Stimulated activated CD8-positive, alpha-beta memory T cell treated with anti-CD3 and anti-CD28 coated beads, Interleukin-4, amount 100 ng/mL, for 4 hours (primary cell): ENCODE measurements at places on chromosomes 3 and 15.

DNA sequence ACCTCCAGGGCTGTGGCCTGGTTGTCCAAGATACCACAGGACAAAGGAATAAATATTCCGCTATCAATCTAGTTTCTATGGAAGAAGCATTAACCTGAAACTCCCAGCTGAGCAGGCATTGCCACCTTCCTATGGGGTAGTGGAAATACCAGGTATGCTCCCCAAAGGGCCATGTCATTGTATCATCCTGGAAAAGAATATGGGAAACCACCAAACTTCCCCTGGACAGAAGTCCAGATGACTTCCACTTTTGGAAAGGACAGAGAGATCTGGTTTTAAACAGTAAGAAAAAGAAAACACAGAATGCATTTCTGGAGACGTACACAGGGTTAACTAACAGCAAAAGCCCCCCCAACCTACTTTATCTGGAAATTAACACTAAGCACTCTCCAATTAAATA lies 100.2 kb downstream of the RFTN1 start:
- no peak for DNase-seq

- no peak for DNase-seq
These were observed 116.4 kb upstream of the ROBO2 start for GRCh38 chr3:76923485-76923884.

DNA sequence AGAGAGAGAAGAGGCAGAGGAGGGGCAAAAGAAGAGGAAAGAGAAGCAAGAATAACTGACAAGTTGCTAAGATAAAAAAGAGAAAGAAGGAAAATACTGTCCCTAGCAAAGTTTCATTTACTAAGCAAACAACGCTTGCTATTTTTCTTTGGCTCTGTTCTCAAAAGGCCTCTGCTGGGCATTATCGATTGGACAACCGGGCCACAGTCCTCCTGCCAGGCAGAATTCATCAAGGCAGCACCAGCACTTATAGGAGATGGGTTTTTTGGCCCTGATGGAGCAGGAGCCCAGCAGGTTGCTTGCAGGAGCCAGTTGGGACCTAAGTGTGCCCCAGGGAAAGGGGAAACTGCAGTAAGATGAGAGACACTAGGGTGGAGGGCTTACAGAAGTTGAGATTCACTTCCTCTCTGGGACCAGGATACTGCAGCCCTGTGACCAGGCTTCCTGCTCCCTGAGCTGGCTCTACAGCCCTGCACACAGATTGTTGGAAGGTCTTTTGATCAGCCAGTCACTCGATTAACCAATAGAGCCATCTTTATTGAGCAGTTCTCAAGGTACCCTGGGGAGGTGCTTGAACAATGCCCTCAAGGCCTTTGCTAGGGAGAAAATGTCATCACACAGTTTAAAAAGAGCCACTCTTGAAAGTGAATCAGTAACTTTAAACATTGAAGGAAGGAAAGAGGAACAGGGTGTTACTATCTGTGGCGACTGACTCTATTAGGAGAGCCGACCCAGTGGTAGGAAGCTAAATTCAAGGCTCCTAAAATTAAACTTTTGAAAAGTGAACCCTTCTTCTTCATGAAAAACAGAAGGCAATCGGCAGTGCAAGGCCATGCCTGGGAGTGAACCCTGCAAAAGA lies 28.8 kb upstream of the GLCE start:
- DNase-seq, result no peak

DNA sequence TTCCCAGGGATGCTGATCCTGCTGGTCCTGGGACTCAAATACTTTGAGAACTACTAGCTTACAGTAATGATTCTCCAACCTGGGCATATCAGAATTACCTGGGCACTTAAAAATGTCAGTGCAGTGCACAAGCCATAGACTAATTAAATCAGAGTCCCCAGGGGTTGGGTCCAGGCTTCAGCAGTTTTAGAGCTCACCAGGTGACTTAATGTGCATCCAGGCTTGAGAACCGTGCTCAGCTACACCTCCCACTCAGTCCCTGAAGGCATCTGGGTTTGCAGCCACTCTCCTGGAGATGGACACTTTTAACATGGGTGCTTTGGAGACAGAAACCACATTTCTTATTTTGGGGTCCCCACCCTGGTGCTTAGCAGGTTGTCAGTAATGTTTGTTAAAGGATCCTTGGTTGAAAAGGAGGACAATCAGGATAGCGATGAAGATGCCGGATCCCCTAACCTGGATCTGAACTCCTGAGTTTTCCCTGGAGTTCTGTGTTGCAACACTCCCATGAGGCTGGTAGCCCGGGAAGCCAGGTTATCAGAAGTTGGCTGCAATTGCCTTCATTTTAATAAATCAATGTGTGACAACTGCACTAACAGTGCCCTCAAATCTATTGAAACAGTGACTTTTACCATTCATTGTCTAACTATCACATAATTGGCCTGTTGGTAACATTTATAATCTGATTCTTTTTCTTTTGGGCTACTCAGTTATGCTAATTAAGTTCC lies 48.1 kb downstream of the BFSP2 start:
- DNase-seq, result no peak

DNA sequence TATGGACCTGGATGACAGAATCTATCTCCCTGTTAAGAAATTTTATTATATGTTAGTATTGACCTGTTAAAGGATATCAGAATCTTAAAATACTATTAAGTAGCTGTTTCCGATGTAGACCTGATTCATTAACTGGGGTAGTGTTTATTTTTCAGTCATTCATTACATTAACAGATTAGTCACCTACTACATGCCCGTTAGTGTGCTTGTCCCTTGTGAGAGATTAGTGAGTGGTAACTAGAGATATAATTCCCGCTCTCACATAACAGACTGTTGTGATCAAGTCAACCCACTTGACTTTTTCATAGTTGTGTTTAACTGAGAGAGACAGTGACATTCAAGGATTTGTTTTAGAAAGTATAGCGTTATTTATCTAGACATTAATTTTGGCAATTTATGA lies 166.8 kb downstream of the TCF12 start:
- no peak for DNase-seq

GRCh38 chr3:62293051-62293780 lies 80.1 kb downstream of the FEZF2 start:
- DNase-seq, result no peak

GRCh38 chr3:142853270-142854168 lies 35.4 kb downstream of the PCOLCE2 start:
- no peak for DNase-seq

- no peak for DNase-seq
These were observed 48.7 kb downstream of the EIF3J start for GRCh38 chr15:44585633-44586032.

DNA sequence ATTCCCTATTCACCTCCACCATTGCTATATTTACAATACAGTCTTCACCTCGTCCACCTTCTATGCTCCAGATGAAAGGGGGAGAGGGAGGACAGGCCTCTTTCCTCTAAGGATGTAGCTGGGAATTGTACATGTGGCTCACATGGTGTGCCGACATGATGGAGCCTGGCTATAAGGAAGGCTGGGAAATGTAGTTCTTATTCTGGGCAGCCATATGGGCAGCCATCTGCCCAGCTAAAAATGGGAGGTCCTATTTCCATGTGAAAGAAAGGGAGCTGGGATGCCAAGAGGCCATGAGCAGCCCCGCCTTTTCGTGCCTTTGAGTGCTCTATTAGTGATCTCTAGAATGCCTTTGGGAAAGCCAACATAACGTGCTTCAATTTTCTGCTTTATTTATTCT lies 27.1 kb upstream of the MGLL start:
- no peak for DNase-seq

- no peak for DNase-seq
These were observed 46.2 kb downstream of the CNTN6 start for GRCh38 chr3:1139071-1139470.

- DNase-seq, result no peak
These were observed 20.7 kb downstream of the TCAIM start for GRCh38 chr3:44359146-44359751.

- DNase-seq, result no peak
These were observed 325.0 kb downstream of the OTOL1 start for GRCh38 chr3:161821591-161821990.

DNA sequence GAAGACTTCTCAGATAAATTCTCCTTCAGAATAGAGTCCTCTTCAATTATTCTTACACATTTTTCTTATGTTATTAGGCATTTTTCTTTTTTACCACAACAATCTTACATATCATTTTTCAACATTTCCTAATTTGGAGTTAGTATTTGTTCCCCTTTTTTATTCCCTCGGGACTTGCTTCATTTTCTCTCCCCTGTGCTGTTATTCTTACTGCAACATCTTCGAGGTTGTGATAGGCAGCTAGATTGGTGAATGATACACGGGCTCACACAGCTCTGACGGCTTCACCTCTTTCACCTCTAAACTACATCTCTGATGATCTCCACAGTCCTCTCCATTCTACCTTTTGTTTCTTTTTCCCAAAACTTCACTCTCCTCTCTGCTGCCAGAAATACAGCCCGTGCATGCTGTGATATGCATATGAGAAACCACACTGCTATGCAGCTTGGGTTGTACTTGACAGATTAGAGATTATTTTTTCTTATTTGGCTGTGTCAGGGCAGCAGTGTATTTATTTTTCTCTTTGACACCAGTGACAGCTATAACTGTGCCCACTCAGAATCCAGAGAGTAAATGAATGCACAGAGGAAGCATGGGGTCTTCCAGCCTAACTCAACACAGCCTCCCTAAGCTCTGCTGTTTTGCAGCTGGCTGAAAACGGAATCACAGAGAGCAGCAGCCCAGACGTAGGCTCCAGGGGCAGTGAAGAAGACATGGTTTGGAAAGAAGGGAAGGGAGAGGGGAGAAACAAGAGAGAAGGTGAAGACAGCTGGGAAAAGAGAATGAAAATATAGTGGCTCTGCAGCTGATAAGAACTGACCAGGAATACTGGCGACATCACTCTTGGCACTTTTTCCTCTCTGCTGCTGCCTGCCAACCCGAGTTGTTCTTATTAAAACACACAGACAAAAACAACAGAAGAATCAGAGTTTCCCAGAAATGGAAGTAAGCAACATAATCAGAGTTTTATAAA lies 61.8 kb downstream of the SLC9A9 start:
- DNase-seq, result no peak

- DNase-seq, result no peak
These were observed 35.4 kb downstream of the BCL2L10 start for GRCh38 chr15:52076889-52077781.

- DNase-seq, result no peak
These were observed 129.5 kb downstream of the ATP8B4 start for GRCh38 chr15:49989498-49989897.

GRCh38 chr3:196640297-196641018 lies 964 bp downstream of the NRROS start:
- no peak for DNase-seq

DNA sequence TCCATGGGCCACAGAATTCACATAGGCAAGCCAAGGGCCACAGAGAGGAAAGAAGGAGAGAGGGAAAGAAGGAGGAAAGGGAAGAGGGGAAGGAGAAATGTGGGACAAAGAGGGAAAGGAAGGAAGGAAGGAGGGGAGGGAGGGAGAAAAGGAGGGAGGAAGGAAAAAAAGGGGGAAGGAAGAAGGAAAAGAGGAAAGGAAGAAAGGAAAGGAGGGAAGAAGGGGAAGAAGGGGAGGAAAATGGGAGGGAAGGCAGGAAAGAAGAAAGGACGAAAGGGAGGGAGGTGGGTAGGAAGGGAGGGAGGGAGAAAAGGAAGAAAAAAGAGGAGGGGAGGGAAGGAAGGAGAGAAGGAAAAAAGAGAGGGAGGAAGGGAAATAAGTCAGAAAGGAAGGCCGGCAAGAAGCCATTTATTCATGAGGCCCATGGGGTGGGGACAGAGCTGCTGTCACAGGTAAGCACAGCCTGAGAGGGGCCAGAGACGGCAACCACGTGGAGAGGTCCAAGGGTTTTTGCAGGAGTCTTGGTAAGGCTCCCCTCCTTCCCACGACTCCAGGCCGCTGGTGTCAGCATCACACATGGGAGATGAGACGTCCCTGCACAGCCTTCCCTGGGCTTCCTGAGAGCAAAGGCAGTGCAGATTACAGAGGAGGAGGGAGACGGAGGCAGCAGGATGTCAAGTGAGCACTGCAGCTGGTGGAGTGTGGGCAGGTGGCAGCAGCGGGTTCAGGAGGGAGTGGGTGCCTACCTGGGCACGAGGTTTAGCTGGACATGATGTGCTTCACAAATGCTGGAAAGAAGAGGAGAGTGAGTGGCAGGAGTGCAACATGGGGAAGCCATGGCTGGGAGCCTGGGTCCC lies 5.5 kb downstream of the MYL3 start:
- no peak for DNase-seq

DNA sequence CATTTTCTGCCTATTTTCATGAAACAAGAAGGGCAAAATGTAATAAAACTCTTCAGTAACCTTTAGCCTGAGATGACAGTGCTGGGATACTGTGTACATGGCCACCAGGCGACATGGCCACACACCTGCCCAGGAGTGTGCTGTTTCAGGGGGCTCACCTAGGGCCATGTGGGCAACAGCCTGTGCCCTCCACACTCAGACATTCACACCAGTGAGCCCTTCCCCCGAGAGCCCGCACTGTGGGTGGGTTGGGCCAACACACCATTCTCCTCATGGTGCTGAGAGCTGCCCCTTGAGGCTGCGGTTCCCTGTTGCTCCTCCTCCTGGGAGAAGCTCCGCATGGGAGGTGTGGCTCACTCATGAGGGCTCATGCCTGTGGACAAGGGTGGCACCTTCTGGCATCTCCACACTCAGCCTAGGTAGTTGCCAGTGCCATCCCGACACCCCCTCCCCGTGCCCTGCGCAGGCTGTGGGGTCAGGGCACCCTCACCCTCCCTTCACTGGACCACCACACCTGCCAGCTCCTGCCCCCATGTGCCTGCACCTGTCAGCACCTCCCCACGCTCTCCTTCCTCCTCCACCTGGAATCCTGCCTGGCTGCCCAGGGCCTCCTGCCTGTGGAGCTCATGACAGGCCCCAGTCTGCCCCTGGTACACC lies 19.7 kb downstream of the OCA2 start:
- DNase-seq, result no peak

DNA sequence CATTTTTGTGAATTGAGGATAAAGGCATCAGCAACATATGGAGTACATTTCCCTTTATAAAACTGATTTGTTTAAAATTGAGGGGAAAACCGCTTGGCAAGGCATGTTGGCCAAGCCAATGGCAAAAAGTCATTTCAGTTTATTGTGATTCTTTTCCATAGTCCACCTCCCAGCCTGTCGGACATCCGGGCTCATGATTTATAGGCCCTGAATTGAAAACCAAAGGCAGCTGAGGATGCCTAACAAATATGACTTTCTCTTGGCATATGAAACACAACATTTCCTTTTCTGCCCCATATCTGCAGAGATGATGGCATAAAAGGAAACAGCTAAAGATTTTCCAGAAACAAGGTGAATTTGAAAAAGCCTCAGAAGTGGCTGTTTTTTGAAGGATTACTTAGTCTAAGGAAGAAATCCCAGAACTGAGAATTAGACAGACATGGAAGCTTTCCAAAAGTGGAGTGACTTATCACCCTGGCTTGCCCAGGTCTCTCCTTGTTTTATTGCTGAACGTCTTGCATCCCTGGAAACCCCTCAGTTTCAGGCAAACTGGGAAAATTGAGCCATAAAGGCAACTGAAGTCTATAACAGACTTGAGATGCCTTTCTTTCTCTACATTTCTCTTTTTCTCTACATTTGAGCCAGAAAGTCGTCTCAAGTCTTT lies 74.0 kb downstream of the COL8A1 start:
- DNase-seq, result no peak
